ENCODE measurements at places on chromosomes 1 and 21.

GRCh38 chr1:9929431-9930385 lies 13.5 kb downstream of the LZIC start:
- no peak for DNase-seq

DNA sequence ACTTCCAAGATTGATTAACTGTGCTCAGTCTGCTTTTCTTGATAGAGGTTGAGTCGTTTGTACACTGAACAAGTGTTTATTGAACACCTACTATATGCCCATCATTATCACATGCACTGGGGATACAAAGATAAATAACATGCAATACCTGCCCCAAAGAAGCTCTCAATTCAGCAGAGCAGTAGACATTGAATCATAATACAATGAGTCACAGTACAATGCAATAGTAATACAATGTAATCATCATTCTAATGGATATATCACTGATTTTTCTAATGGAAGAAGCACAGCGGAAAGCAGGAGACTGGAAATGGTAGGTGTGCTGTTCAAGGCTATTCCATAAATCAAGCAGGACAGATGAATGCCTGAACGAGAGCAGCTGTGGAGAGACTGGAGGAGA lies 3.7 kb upstream of the SEC16B start:
- no peak for DNase-seq

DNA sequence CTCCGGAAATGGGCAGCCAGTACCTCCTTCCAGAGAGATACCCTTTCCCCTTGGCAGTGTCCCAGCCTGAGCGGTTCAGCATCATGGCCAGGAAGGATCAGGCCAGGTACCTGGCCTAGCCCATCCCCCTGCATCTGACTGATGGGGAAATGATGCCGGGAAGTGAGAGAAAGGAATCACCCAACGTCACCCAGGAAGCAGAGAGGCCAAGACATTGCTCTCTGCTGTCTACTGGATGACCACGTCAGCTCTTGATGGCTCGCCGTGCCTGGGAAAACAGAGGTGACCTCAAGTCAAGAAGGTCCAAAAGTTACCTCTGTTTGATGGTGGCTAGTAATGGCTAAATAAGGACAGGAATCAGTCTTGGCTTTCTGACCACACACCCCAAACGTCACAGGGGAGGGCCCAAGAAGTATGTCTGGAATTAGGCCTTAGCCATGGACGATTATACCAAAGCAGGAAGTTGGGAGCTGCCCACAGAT lies 79.0 kb downstream of the MRPL37 start:
- DNase-seq, result no peak

DNA sequence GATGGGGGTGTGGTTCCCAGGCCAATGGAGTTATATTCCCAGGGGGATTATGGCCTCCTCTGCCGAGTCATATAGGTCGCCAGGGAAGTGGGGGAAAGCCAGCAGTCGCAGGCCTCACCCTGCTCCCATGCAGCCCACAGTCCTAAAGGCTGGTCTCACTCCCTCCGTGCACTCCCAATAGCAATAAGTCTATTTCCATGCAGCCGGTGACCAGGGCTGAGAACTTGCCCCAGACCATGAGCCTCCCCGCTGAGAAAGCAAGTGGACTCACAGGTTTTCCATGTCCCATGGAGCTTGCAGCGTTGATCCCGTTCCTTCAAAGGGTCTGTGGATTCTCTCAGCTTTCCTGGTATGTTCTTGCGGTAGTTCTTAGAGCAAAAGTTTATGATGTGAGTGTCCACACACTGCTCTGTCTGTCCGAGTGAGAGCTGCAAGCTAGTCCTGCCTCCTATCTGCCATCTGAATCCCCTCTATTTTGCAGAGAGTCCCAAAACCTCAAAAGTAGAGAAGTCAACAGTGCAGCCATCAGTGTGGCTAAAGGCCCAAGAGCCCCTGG lies 81.7 kb upstream of the TMPRSS2 start:
- DNase-seq, result no peak

GRCh38 chr1:8863794-8864233 lies 14.7 kb downstream of the ENO1 start:
- no peak for DNase-seq

- no peak for DNase-seq
Observed at GRCh38 chr1:119336848-119337247, 31.7 kb upstream of the HAO2 start.

DNA sequence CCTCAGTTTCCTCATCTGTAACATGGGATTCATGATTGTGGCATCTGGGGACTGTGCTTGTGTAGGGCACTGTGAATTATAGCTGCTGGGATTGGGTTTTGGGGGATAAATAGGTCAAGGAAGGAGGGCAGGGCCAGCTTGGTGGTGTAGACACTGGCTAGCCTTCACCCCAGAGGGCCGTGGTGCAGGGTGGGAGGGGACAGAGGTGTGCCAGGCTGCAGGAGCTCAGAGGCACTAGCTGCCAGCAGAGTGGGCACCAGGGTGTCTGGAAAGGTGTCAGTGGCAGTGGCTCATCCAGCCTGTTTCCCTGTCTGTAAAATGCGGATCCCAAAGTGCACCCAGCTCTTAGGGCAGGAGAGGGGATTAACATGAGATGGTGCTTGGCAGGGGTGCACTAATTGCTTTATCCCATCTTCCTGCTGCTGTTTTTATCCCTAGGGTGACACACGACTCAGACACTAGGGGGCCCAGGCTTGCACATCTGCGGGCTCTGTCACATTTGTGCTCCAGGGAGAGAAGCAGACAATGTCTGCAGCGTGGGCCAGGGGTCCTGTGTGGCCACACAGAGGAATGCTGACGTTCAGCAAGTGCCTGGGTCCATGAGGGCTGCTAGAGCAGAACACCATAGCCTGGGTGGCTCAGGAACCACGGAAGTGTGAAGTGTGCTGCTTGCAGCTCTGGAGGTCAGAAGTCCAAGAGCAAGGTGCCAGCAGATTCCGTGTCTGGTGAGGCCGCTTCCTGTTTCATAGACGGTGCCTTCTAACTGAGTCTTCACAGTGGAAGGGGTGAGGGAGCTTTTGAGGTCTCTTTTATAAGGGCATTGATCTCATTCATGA lies 19.3 kb downstream of the OBSCN start:
- no peak for DNase-seq

DNA sequence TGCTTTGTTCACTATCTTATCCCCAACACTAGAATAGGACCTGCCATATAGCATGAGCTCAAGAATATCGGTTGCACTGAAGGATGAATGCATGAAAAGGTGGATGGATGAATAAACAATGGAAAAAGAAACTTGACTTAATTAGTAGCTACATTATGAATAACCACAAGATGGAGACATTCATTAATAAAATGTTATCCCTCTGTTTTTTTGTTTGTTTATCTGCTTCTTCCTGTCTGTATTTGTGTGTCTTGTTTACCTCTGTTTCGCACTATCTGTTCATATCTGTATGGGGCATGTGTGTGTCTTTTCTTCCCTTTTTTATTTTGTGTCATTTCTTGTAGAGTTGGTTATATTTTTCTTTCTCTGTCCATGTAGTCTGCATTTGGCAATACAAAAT lies 1.1 kb upstream of the OR14I1 start:
- no peak for DNase-seq

DNA sequence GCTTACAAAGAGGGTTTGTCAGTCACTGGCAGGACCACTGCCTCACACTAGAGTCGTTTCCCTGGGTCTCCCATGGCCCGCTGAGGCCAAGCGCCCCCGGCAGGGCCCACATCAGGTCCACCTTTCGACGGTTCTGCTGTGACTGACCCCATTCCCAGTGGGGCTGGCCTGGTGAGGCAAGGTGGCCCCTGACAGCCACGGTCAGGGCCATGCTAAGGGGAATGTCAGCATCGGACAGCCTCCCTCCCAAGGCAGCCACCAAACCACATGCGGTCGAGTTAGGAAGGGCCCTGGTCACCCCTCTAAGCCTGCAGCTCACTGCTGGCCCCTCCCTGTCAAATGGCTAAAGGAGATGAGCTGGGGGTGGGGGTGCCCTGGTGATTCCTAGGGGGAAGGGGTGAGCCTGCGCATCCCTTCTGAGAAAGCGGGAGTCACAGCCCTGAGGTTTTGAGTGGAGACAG lies 2.9 kb upstream of the KIF17 start:
- no peak for DNase-seq

DNA sequence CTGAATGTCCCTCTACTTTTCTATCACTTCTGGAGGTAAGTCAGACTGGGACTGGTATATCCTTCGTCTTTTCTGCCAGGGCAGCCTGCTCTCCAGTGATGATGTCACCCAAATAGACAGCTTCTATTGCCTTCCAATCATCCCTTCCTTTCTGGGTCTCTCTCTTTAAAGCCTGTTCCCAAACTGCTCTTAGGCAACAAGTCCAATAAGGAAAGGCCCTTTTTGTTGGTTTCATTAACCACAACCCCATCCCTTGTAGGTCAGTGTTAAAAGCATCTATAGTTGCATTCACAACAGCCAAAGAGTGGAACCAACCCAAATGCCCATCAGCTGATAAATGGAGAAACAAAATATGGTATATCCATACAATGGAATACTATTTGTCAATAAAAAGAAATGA lies 114.4 kb downstream of the CNIH3 start:
- DNase-seq, result no peak

DNA sequence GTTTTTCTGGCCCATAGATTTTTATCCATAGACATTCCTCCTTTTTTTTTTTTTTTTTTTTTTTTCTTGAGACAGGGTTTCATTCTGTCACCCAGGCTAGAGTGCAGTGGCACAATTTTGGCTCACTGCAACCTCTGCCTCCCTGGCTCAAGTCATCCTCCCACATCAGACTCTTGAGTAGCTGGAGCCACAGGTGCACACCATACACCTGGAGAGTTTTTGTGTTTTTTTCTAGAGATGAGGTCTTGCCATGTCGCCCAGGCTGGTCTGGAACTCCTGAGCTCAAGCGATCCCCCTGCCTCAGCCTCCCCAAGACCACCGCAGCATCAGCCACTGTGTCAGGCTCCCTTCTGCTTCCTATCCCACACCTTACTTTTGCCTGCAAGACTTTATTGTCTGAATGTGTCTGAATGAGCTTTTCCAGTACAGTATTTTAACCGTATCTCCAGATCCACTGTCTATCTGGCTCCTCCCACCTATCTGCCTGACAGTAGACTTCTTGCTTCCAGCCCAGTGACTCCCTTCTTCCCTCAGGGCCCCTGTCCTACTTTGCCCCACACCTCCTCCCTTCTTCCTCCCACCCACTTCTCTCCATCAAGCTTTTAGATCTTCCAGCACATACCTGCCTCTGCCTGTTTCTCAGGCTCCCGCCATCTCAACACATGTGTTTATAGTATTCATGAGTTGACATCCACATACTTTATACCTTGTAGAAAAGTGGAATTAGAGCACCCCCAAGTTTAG lies 6.1 kb downstream of the C1orf21 start:
- DNase-seq, result no peak

GRCh38 chr1:164971921-164972415 lies 384.5 kb downstream of the LMX1A start:
- no peak for DNase-seq

DNA sequence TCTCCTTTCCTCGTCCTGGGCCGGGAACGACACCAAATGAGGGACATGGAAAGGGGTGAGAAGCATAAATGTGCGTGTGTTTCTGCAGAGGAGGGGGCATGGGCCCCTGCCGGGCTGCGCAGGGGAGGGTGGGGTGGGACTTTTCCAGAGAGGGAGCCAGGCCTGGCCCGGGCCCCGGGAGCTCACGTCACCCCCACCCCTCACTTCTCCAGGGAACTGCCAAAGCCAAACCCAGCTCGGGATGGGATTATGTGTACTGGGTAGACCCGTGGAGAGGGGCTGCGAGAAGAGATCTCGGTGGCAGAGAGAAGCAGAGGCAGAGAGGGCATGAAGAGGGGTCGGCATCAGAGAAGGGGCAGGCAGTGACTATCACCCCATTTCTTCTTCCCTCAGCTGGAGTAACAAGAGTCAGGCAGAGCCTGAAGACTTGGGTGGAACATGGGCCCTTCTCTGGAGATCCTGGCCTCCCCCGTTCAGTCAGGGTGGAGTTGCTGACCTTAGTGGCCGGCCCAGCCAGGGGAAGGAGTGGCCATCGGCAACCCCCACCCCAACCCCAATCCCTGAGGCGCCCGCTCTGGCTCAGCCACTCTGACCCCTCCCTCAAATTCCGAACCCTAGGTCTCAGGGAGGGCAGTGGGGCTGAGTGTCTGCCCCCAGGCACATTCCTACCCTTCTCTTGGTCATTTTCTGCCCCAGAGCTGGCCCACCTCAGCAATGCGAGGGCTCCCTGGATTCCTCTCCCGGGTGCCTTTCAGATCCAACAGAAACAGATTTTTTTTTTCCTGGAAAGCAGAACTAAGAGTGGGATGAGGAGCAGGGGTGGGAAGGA lies 1.2 kb downstream of the ADAMTSL4 start:
- DNase-seq, result no peak

DNA sequence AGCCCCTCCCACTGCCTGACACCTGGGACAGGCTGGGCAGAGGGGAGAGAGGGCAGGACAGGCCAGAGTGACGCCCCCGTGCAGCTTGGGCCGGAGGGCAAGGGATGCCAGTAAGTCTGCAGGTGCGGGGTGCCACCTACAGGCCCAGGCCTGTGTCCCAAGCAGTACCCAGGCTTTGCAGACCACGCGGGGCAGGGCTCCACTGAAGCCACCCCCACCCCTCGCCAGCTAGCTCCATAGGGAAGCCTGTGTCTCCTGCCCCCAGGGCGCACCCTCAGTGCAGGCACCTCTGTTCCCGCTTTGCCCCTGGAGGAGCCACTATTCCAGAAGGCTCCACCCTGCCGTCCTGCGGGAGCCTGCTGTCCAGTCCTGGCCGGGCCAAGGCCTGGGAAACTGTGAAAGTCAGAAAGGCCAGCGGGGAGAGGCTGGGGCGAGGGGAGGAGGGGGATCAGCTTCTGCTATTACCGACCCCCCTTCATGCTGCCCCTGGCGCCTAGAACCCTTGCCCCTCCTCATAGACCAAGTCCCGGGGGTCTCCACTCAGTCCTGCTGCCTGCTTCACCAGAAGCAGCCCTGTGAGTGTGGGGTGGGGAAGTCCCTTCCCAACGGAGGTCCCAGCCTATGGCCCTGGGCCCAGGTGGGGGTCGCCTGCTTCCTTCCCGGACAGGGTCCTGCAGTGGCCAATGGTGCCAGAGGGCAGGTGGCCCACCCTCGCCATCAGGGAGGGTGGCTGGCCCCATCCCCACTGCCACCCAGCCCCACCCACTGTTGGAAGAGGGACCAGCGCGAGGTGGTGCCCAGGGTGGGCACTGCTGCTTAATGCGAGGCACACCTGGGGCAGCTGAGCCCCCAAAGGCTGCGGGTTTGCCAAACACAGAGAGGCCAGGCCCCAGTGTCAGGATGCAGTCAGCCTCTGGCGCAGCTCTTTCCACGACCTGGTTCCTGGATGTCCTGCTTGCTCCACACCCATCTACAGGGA lies 54.4 kb downstream of the KCNAB2 start:
- DNase-seq, result peak; percentile 38

DNA sequence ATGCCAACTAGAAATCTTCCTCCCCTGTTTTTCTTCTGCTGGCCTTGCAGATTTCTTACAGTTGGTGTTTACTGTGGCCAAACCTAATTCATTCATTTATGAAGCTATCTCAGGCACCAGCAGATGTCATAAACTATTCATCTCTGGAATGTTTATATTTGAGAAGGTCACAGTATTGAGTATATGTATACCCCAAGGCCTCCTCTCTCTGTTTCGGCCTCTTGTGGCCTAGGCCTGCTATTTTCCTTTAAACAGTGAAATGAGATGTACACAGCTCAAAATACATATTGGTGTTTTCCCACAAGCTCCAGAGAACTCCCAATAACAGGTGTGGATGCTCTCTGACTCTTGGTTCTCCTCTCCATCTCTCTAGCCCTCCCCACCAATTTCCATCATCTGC lies 520.7 kb upstream of the CAMK1G start:
- no peak for DNase-seq
